Right hindlimb (tissue), 1 donor: ENCODE measurements at places on chromosomes 5 and 9.

DNA sequence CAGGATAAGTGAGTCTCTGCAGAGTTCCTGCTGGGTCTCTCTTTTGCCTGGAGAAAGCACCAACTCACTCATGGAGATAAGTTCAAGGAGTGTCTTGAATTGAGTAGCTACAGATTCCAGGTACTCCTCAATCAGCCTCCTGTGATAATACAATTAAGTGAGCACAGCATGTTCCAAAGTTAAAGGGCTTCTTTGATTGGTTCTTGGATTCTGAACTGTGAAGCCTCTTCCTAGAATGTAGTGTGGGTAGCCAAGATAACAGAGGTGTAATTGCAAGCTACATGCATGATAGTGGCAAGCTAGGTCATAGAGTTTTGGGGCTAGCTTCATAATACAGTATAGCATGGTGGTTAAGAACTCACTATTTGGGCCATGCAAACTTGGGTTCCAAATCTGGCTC lies 23.2 kb upstream of the CARNMT1 start:
- DNase-seq, result no peak

GRCh38 chr9:136577941-136578625 lies 32.2 kb upstream of the NOTCH1 start:
- no peak for DNase-seq

DNA sequence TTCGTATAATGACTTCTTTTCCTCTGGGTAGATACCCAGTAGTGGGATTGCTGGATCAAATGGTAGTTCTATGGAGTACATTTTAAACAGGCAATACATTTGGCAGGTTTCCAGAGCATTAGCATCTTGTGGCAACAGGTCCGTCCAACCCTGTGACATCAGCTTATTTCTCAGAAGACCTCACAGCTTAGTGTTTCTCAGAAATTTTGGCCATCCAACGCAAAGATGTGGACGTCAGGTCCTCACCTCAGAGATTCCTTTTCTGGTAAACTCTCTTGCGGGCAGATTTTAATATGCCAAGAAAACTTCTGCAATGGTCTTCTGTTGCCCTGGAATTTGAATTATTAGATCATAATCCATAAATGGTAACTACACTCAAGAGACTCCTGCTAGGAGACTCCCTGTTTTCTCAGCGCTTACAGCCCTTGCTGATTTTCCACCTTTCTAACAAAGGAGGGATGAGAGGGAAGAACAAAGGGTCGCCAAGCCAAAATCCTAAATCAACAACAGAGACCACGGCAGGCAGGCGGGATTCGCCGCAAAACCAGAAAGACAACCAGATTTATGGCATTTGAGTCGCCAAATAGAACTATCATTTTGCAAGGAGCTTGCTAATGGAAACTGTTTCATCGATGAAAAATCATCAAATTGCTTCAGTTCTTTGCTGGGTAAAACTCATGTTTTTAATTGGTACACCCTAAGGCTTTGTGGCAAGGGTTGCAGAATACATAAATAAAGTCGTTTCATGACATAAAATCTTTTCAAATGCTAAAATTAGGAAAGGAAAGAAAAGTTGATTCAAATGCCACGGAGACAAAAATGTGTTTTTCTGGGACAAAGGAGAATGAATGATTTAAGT lies 34.1 kb upstream of the PLPP1 start:
- peak; percentile 45 for DNase-seq

DNA sequence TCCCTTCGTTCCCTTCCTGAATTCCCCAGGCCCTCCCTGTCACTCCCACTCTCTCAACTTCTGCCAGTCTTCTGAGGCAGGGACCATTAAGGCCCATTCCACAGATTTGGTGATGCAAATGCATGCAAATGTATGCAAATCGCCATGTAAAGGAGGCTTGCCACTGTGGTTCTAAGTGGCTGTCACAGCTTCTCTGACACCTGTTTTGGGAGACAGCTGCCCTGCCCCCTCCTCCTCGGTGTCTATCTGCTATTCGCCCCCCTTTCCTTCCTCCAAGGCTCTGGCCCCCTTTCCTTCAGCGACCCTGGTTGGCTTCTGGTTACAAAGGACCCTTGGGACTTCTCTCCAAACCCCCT lies 10.5 kb upstream of the ARAP3 start:
- no peak for DNase-seq

DNA sequence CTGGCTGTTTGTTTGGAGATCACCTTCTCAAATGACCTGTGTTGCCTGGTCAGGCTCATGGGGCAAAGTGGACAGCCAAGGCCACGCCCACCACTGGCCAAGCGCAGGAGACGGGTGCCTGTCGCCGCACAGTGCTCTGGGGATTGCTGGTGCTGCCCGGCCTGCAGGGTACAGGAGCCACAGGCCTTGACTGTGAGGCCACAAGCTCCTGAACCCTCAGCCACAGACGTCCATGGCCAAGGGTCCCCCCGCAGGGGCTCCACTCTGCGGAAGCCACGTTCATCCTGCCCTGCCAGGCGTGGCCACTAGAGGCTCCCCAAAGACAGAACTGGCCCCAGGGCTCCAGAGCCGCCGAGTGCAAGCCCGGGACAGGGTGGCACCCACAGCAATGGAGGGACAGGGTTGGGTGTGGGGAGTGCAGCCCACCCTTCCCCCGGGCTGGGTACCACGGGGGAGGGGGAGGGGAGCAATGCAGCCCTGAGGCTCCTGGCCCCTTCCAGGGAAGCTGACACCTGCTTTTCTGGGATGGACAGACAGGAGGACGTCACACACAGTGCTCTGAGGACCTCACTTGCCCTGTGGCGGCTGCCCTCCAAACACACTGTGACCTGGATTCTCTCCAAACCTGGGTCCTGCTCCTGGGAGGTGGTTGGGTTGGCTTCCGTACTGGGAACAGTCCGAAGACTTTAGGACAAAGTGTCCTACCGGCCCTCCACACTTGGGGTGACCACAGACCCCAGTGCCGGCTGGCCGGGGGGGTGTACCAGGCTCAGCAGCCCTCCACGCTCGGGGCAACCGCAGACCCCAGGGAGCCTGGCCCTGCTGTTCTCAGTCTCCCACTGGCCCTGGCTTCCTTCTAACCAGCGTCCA lies 21.5 kb downstream of the TPPP start:
- peak; percentile 82 for DNase-seq

GRCh38 chr5:163033656-163034055 lies 403.7 kb upstream of the CCNG1 start:
- no peak for DNase-seq

- DNase-seq, result no peak
These were observed 111.1 kb downstream of the UGCG start for GRCh38 chr9:112007575-112008240.

DNA sequence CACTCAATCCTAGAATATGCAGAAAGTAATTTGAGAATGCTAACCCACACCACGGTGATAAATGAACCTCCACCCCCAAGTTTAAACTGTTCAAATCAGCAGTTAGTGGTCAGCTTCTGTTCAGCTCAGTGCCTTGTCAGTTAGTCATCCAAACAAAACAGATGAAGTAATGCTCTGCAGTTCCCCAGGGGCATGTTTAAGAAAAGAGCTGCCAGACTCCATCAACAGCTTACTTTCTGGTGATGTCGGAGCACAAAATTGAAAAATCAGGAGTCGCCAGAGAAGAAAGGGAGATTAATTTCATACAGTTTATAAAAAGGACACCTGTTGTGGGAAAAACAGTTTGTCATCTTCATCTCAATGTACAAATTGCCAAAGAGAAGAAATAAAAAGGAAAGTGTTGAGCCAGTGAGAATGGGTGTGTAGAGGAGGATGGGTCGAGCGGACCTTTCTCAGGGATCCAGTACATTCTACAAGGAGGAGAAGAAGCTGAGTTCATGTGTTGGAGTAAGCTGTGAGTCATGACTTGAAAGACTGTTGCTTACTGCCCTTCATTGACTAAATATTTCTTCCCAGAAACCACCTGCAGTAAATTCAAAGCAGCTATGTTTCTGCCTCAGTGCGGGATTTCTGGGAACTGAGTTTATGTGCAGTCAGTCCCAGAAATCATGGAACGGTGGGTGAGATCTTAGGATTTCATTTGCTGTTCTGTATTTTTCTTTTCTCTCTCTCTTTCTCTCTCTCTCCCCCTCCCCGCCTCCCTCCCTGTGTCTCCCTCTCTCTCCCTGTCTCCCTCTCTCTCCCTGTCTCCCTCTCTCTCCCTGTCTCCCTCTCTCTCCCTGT lies 13.7 kb downstream of the TRIO start:
- DNase-seq, result peak; percentile 60
